GM03348 (cell line): ENCODE measurements at places on chromosomes 11 and 22.
A peak's percentile ranks its signal among the peaks of the same experiment; 100 is the strongest.

DNA sequence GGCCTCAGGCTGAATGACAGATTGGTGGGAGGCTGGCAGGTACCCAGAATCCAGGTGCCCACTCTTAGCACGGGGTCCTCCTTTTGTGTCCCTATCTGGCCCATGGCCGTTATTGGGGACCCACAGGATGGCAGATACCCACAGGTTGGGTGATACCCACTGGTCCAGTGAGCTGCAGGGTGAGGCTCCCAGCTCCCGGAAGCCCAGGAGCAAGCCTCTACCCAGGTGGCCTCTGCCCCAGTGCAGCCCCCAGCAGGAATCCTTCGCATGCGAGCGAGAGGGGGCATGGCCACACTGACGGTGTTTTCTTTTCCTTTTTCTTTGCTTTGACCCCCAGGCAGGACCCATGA is 116.1 kb downstream of the PHF21B start:
- DNase-seq = no peak

GRCh38 chr22:20131859-20132685 is 468 bp downstream of the ZDHHC8 start:
- peak; percentile 65 for DNase-seq

- peak; percentile 51 for DNase-seq
Observed at GRCh38 chr11:92384358-92384757, 159.7 kb downstream of the FAT3 start.

- no peak for DNase-seq
Observed at GRCh38 chr11:125701858-125702621, 21.4 kb upstream of the ACRV1 start.

DNA sequence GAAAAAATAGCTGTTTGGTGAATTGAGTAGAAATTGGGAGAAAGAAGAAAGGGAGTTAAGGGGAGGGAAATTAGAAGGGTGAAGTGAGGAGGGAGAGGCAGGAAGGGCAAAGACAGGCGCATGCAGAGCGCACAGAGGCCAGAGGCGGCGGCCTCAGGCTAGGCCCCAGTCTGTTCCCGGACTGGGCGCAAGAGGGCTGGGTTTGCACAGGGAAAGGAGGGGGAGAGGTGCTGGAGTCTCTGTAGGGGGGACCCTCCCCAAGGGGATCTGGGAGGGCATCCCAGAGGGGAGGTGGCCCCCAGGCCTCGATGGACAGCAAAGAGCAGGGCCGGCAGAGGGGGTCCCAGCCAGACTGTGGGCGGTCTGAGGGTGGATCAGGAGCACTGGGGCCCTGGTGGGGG is 1.3 kb upstream of the FLRT1 start:
- DNase-seq = no peak

DNA sequence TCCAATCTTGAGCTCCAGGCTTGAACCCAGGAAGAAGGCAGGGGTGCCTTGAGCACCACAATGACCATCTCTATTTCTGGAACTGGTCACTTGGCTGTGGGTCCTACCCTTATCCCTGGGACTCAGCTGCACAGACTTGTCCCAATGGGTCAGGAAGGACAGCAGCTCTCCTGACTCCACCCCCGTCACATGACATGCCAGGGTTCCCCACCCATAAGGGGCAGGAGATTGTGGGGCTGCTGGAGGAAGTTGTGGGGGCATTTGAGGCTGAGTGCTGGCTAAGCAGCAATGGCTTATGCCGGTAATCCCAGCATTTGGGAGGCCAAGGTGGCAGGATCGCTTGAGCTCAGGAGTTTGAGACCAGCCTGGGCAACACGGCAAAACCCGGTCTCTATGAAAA is 56.2 kb downstream of the NFAM1 start:
- DNase-seq = no peak

- DNase-seq = peak; percentile 2
Observed at GRCh38 chr11:88704485-88704884, 361.3 kb downstream of the GRM5 start.
